HT-29 (cell line): ENCODE measurements at places on chromosomes 12 and 14. TPM values are rescaled to one million over a fixed set of nuclear protein-coding genes. Genes with fewer than 3 reads are reported as not detected.

GRCh38 chr12:93727195-93727811, 50.1 kb downstream of the CRADD start:
- no peak for DNase-seq

Gene PPP2R5C
- total RNA-seq: 41.4 and 47.9 TPM in 2 replicates

- DNase-seq: no peak
Observed at GRCh38 chr14:55153951-55154350, 24.9 kb downstream of the LGALS3 start.

DNA sequence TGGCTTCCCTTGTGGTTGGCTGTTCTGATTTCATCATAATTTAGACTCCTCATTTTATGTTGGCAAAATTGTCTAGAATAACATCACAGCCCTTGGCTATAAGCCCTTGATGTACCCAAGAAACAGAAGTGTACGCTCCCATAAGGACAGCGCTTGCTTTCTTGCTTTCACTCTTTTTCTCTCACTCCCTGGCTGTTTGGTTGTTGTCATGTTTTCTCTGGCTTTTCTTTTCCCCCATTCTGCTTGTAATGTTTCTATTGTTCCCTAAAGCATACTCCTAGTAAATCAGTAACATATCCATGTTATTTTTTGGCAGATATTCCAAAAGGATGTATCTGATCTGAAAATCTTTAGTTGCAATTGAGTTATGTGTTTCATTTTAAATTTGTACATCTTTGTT, 530.5 kb downstream of the NOVA1 start:
- DNase-seq: no peak

- peak; percentile 74 for DNase-seq
Observed at GRCh38 chr12:28611115-28611435, 420.8 kb downstream of the CCDC91 start.

DNA sequence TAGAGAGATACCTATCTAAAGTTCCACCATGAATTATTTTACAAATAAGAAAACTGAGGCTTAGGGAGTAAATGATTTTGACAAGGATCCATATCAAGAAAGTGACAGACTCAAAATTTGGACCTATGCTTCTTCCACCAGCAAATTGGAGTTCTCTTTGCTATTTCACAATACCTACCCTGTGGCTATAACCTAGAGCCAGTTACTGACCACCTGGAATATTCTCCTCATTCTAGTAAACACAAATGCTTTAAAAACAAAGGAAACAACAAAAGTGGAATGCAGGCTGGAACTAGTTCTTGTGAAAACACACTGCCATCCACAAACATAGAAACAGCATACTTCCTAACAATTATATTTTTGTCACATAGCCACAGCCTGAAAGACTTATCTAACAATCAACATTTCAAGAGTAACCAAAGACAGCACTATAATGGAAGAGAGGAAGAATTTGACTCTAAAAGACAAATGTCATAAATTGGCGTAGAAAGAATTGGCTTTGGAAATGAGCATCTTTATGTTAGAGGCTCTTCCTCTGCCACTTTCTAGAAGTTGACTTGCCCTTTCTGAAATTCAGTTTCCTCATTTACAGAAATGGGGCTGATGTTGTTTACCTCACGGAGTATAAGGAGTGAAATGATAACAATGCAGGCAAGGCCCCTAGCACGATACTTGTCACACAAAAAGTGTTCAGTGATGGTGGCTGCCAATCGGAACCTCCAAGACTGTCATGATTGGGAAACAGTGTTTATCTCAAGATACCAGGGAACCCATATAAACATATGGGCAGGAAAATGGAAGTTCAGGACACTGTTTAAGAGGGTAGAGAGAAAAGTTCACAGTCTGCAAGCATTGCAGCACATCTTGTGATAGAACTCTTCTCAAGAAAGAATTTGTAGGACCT, 138.6 kb upstream of the LGR5 start:
- DNase-seq: no peak

DNA sequence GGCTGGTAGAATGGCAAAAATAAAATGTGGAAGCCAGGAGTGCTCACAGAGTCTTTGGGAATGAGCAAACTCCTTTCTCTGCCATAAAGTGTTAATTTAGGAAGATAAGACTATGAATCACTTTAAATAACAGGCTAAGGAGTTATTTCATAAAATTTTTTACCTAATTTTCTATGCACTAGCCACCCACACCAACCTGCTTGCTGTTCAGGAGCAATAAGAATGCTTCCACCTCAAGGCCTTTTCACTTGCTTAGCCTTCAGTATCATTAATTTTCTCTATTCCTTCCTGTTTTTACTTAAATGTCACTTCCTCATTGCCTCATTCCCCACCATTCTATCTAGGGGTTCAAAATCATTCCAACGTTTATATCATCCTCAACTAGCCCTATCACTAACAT, 326.8 kb downstream of the CCER1 start:
- no peak for DNase-seq

GRCh38 chr14:32419429-32419828, 90.3 kb downstream of the AKAP6 start:
- no peak for DNase-seq

GRCh38 chr12:25546318-25546717, 6.8 kb downstream of the LMNTD1 start:
- DNase-seq: no peak

Gene SLC10A1
- total RNA-seq: not detected in 2 replicates

Gene ATG101
- total RNA-seq: 105 and 114 TPM in 2 replicates

- DNase-seq: no peak
Observed at GRCh38 chr12:21894792-21895595, 46.2 kb downstream of the ABCC9 start.

Gene B4GALNT3
- 25.5 and 30.8 TPM in 2 replicates for total RNA-seq

DNA sequence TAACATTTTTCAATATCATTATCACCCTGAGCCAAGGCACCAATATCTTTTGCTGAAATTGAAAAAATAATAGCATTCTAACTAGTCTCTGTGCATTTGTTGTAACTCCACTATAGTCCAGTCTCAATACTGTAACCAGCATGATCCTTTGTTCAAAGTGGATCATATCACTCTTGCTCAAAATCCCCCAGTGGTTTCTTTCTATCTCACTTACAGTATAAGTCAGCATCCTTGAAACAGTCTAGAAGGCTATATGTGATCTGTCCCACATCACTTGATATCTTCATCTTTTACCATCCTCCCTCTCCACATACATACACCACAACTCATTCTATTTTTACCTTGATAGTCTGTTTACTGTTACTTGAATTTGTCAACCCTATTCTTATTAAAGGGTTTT, 435.7 kb downstream of the CCER1 start:
- DNase-seq: no peak

DNA sequence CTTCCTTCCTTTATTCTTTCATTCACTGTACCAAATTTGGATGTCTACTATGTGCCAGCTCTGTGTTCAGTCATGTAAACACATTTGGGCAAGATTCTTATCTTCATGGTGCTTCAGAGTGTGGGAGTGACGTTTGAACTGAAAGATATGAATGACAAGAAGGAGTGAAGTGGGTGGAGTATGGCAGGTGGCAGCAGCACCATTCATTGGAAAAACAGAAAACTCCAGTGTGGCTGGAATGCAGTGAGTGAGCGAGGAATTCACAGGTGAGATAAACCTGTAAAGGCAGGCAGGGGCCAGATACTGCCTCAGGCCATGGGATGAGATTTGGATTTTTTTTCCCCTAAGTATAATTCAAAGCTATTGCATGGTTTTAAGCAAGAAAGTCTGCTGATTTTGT, 140.7 kb upstream of the CCDC198 start:
- no peak for DNase-seq

DNA sequence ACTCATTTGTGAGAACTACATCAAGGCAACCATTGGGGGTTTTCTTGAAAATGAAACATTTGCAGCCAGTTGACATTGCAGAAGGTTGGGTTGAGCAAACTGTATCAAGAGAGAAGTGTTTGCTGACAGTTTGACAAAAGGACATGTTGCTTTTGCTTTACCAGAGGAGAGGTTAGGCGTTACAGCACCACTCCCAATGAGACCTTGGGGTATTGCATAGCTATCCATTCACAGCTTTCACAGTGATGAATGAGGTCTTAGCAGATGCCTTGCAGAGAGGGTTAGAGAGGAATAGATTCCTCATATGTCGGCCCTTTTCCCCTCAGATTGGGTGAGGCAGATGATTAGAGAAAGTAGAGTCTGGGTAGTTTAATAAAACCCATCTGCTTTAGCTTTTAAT, 988.9 kb upstream of the FLRT2 start:
- DNase-seq: no peak

- DNase-seq: no peak
Observed at GRCh38 chr14:88866305-88866704, 41.9 kb downstream of the TTC8 start.

Gene TRPV4
- 0.05 TPM in 1 of 2 replicates, not detected in the other for total RNA-seq

DNA sequence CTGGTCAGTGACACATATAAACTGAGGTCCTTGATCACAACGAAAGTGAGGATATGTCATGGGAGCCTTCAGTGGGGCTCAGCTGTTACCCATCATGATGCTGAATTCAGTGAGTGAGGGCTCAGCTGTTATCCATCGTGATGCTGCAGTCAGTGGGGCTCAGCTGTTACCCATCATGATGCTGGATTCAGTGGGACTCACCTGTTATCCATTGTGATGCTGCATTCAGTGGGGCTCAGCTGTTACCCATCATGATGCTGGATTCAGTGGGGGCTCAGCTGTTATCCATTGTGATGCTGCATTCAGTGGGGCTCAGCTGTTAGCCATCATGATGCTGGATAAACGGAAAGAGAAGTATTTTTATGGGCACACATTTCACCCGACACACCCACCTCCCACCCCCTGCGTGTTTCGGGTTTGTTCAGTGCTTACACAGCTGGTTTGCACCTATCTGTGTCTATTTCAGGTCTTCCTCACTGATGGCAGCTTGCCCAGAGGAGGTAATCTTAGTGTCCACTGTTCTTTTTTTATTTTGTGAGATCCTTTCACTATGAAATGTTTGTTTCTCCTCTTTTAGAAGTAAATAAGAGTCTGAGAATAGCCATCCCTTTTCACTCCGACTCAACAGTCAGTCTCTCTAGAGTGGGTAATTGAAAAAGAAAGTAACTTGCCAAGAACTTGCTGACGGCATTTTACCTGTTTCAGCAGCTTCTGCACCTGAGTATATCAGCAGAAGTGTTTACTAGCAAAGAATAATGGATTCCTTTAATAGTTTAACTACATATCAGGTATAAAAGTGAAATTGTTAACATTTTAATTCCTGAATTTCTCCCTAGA, 183.0 kb downstream of the ERC1 start:
- DNase-seq: no peak

Gene SLC5A8
- total RNA-seq: not detected in 2 replicates

Gene NTN4
- total RNA-seq: 17.1 and 18.1 TPM in 2 replicates

Gene KIF26A
- total RNA-seq: not detected in 2 replicates

Gene KLRB1
- not detected in 2 replicates for total RNA-seq

Gene ACSS3
- total RNA-seq: not detected in 2 replicates

DNA sequence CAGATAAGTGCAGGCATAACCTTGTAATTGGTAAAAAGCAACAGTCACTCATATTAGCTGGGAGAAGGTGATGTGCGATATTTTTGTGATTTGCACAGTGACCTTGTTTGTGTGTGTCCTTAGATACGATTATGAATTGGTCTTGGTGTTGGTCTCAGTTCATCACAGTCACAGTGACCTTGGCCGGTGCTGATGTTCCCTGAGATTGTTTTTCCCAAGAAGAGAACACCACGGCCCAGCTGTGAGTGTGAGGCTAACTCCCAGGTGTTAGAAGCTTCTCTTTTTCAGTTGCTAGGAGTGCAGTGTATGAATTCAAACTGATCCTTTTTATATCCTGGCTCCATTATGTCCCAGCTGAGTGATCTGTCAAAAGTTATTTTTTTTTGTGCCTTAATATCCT, 46.2 kb downstream of the TRHDE start:
- DNase-seq: no peak

DNA sequence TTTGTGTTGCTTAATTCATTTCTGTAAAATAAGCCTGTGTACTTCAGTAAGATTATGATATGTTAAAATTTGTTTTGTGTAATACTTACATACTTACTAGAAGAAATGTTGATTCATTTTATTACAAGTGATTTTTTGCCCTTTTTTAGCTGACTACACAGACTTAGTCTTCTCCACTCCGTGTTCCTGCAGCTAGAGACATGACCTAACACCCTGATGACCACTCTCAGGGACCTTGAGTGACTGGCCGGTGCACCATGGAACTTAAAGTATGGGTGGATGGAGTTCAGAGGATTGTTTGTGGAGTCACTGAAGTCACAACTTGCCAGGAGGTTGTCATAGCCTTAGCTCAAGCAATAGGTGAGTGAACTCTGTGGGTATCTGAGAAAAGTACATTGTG, 69.8 kb downstream of the BHLHE41 start:
- DNase-seq: no peak

DNA sequence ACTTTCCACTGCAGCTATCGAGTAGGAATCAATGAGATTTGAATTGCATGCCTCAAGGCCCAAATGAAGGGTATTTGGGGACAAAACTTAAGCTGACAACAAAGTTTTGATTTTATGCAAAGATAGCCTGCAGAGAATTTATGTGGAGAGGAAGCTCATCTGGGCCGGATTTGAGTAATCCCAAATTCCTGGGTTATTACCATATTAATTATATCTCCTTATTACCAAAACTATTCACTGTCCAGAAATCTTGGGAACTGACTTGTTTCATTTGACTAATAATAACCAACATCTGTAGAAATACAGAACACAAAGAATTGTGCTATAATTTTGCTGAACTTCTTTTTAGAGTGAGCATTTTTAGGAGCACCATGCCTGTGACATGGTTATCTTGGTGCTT, 70.4 kb downstream of the KITLG start:
- no peak for DNase-seq

Gene WNT1
- not detected in 2 replicates for total RNA-seq

- no peak for DNase-seq
Observed at GRCh38 chr12:32821293-32821692, 65.6 kb upstream of the YARS2 start.

Gene COQ10A
- 8.6 and 20.8 TPM in 2 replicates for total RNA-seq

- no peak for DNase-seq
Observed at GRCh38 chr14:20539906-20540305, 20.9 kb downstream of the RNASE9 start.

Gene HHIPL1
- not detected in 2 replicates for total RNA-seq

GRCh38 chr14:55073856-55074255, 22.4 kb downstream of the MAPK1IP1L start:
- no peak for DNase-seq

DNA sequence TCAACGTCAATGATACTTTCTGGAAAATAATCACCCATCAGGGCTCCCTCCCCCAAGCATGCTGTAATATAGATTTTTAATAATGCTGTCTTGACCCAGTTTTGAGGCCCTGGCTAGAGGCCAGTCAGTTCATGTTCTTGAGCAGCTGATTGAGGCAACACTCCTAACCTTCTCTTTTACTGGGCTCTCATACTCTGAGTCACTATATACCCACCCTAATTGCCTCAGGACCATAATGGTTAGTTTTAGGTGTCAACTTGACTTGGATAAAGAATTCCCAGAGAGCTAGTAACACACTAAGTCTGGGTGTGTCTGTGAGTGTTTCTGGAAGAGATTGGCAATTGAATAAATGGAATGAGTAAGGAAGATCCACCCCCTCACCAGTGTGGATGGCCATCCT, 527.0 kb upstream of the ATP2B1 start:
- DNase-seq: no peak

DNA sequence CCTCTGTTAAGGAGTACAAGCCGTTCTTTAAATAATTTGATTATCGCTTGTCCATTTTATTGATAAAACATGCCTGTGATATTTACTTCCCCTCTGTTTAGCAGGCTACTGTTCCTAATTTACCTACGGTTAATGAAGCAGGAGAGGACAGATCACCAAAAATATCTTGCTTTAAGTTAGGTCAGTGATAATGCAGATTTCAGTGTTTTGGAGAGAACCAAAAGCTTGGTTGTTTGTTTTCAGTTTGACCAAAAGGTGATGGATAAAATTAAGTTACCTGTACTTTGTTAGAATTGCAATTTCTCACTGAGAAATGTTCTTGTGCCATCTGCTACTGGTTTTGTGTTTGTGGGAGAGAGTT, 958 bp downstream of the SPATS2 start:
- no peak for DNase-seq

Gene OGFOD2
- 40.5 and 52.0 TPM in 2 replicates for total RNA-seq
